ENCODE measurements at places on chromosomes 4 and X.

DNA sequence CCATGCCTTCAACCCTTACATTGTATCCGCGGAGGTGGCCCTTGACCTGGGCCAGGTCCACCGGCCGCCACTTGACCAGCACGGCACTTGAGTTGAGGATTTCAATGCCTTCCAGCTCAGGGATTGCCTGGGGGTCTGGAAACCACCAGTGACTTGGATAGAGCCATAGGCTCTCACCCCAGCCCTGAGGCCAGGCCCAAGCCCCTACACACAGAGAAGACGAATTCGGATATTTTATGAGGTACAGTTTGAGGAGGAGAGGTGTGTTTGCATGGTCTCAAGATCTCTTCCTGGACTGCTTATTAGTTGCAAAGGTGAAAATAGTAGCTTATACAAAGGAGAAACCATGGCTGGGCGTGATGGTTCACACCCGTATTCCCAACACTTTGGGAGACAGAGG, 20.3 kb downstream of the L1CAM start:
- no peak for DNase-seq

- no peak for DNase-seq
Observed at GRCh38 chrX:120664081-120664480, 34.2 kb upstream of the C1GALT1C1 start.

DNA sequence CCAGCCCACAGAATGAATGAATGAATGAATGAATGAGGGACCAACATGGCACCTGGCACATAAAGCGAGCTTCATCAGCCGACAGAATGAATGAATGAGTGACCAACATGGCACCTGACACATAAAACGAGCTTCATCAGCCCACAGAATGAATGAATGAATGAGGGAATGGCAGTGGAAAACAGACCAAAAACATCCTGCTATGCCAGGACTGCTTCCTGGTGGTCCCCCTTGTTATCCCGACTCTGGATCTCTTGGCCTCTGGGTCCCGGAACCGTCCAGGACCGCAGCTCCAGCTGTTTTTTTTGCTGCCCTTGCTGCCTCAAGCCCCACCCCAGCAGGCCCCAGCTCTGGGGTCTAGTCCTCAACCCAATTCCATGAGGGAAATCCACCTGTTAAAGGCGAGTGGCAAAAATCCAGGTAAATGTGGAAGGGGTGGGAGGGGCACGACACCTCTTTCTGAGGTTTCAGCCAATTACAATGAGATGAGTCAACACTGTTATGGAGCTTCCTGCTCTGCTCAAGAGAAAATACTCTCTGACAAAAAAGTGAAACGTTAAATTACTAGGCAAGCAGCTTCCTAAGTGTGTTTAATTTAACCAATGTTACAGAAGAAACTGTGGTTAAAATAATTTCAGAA, 72.0 kb upstream of the MTNR1A start:
- DNase-seq: no peak

GRCh38 chr4:112840619-112841018, 203.7 kb downstream of the LARP7 start:
- DNase-seq: no peak

GRCh38 chrX:74557378-74557777, 57.0 kb downstream of the RLIM start:
- DNase-seq: no peak

DNA sequence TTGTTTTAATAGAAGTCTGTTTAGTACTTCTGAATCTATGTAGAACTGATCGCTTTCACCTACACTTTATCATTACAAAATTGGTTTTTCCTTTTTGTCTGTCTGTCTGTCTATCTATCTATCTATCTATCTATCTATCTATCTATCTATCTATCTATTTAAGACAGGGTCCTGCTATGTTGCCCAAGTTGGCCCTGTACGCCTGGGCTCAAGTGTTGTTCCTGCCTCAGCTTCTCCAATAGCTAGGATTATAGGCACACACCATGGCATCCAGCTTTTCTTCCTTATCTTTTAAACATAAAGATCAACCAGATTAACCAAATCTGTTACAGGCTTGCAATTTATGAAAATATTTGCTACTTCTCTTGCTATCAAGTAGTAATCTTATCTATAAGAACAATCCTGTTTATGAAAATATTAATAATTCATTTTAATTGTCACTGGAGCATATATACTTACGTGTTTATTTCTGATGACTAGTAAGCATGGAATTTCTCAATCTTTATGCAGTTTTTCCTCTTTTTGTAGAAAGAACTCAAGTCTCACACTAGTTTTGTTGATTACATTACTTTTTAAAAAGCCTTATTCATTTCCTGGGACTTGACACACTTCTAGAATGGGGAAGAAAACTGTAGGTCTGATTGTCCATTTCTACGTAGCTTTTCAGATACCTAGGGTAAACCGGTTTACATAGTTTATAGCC, 24.5 kb downstream of the KIAA0232 start:
- no peak for DNase-seq
